ENCODE measurements at places on chromosomes 7 and 10. TPM values are rescaled to one million over a fixed set of nuclear protein-coding genes. Genes with fewer than 3 reads are reported as not detected.

GRCh38 chr7:101075646-101076045 is 9.6 kb upstream of the TRIM56 start:
- no peak for DNase-seq

- DNase-seq: no peak
Measured at GRCh38 chr7:121302214-121302745, 26.5 kb upstream of the WNT16 start.

DNA sequence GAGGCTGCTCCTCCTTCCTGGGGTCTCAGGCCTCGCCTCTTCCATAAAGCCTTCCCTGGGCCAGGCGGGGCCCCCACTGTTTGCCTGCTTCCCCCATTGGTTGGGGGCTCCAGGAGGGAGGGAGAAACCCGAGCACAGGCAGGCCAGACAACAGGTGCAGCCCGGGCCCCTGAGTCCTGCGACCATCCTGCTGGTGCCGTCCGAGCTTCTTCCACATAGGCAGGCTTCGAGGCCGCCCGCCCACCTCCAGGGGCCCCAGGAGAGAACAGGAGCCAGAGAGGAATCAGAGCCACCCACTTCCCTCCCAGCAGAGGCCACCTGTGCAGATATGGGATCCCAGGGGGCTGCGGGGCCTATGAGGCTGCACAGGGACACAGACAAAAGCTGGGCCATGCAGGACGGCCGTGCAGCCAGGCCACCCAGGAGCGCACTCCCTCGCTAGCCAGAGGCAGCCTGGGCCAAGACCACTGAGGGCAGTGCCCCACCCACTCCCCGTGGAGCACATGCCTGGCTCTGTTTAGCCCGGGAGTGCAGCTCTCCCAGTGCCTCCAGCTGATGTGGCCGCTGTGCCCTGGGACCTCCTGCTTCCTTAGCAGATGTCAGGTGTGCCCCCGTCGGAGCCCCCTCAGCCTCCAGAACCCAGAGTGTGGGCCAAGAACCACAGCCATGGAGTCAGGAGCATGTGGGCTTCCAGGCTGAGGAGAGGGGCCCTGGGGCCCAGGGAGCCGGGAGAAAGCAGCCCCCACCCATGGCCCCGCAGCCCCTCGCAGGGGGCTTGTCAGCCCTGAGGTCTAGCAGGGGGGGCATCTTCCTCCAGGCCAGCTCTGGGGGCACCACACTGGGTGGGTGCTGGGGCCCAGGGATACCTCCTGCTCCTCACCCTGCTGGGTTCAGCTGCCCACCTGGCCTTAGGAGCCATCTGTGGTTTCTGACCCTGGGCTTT is 59.9 kb upstream of the INPP5A start:
- DNase-seq: no peak

DNA sequence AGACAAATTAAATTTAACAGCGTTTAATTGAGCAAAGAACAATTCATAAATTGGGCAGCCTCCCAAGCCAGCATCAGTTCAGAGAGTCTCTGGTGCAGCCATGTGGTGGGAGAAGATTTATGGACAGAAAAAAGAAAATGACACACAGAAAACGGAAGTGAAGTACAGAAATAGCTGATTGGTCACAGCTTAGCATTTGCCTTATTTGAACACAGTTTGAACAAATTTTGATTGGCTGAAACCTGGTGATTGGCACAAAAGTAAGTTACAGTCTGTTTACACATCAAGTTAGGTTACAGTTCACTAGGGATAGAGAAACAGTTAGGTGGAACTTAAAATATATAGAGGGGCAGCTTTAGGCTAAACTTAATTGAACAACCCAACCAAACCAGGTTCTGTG is 720.1 kb downstream of the TYW1 start:
- DNase-seq: no peak

DNA sequence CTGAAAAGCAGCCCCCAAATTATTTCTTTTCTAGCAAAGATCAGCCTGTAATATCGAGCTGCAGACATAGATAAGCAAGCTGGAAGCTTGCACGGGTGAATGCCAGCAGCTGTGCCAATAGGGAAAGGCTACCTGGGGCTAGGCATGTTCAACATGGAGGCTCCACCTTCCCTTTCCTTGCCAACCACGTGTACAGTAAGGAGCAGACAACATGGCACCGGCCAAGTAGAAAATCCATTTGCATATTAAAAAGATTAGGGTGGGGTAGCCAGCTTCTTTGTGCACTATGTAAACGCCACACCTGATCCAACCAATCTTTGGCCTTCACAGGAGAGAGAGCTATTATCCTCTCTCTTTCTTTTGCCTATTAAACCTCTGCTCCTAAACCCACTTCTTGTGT is 56.7 kb upstream of the SEPHS1 start:
- DNase-seq: no peak

- no peak for DNase-seq
Measured at GRCh38 chr10:97250952-97251351, 41.5 kb downstream of the ARHGAP19 start.

DNA sequence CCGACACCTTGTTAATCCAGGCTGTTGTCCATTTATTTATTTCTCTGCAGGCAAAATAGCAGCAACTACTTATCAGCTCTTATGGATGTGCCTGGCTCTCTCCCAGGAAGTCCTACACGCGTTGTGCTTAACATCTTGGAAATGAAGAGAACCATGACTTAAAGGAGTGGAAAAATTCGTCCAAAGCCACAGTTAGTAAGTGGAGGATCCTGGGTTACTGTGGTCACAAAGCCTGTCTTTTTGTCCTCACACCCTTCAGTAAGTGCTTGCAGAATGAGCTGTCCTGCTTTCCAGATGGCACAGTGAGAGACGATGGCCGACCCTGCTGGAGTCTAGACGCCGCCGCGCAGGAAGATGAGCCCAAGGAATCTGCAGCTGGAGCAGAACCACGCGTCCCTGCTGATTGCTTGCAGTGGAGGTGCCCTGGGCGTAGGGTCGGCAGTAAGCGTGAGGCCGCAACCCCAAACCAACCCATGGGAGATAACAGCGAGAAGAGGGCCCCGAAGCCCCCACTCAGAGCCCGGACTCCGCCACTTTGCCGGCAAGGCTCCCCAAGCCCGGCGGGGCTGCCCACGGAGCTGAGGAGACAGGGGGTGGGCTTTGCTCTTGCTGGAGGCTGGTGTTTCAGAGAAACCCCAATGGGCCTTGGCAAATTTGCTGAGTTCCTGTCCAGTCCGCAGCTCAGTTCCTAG is 178.6 kb downstream of the CXCL12 start:
- no peak for DNase-seq

DNA sequence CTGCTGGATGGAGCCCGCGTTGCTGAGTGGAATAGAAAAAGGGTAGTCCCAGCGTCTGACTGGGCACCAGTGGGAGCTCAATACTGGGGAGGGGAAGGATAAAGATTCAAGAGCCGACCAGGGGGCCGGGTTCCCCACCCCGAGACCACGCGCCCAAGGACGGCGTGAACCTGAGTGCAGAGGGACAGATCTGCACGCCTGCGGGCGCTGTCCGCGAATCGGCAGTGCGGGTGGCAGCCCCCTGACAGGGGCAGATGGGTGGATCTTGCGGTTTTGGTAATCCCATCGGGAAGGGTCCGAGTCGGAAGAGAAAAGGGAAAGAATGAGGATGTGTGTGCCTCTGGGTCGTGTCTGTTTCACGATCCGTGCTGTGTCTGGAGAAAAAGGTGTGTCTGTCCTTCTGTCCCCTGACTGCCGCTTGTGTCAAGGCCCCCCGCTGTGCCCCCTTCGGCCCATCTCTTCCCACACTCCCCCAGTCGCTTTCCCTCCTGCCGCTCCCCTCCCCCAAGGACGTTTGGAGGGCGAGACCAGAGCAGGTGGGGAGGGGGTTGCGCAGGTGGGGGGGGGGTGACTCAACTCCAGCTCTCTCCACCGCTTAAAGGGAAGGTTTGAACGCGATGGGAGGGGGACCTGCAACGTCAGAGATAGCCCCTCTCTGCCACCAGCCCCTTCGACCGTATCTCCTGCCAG is 734 bp upstream of the VGF start:
- no peak for DNase-seq

DNA sequence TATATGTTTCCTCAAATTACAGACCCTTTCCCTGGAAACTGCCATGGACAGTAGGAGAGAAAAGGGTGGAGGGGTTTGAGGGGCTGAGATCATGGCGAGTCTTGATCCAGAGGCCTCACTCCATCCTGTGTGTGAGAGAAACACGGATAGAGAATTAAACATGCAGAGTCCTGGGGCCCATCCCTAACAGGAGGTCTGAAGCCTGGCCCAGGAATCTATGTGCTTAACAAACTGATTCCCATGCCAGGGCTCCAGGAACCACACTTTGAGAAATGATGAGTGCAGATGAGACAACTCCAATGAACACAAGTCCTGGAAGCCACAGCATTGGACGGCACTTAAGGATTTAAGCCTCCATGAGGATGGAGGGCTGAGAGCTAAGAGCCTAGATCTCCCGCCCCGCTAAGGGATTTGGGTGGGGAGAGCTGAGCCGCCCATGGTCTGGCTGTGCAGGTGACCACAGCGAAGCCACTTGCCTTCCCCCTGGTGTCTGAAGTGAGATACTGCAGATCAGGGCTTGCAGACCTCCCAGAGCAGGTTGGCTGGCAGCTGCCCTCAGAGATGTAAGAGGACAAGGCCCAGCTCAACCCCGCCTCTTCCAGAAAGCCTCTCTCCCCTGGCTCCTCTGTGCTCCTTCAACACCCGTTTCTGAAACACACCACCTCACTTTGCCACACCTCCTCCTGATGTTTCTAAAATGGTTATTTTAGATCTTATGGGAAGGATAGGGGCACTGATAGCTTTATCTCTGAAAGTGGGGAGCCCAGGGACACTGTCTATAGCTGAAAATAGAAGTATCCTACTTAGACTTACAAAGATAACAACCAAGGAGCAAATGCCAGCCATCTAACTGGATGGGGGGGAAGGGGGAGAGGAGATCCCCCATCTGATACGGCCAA is 24.8 kb upstream of the EIF5AL1 start:
- DNase-seq: peak; percentile 77

- no peak for DNase-seq
Measured at GRCh38 chr10:120607016-120607709, 150.1 kb downstream of the PLPP4 start.

- DNase-seq: no peak
Measured at GRCh38 chr10:21272643-21273399, 252.7 kb downstream of the SKIDA1 start.

- peak; percentile 89 for DNase-seq
Measured at GRCh38 chr10:110746254-110746826, 102.2 kb downstream of the RBM20 start.

DNA sequence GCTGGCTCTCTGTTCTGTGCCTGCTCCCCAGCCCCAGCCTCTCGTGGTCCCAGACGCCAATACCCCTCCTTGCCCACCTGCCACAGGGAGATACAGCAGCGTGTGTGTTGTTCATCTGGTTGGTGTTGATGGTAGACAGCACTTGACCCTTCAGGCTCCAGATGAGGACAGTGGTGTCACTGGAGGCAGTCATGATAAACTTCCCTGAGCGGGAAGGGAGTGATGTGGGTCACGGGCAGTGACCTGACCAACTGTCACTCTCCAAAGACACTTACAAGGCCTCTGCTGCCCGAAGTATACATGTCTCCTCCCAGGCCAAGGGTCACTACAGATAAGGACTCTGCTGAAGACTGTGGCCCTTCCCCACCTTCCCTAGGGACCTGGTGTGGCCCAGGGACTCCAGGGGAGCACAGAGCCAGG is 5.6 kb downstream of the TBL2 start:
- no peak for DNase-seq

GRCh38 chr7:93055543-93056107 is 62.2 kb downstream of the SAMD9 start:
- DNase-seq: peak; percentile 66

DNA sequence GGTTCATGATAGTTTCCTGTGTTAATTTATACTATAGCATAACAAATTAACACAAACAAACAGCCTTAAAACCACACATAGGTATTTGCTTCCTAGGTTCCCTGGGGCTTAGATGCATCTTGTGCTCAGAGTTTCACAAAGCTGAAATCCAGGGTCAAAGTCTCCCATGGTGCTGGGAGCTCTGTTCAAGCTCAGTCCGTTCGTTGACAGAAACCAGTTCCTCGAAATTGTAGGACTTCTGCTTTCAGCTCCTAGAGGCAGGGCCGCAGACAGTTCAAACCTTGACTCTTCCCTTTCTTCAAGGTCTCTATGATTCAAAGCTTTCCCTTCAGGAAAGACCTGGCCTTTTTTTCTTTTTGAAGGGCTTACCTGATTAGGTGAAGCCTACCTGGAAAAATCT is 90.5 kb downstream of the VSTM2A start:
- DNase-seq: no peak

DNA sequence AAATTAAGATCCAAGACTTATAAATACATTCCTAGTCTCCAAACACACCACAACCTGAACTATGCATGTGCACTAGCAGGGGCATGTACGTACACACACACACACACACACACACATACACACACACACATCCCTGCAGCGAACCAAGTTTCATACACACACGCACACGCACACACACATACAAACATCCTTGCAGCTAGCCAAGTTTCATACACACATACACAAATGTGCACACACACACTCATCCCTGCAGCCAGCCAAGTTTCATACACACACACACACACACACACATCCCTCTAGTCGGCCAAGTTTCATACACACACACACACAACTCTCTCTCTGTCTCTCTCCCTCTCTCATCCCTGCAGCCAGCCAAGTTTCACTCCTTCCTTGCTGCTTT is 82.7 kb upstream of the WIPF3 start:
- DNase-seq: peak; percentile 21

GRCh38 chr7:83366629-83367028 is 203.9 kb upstream of the PCLO start:
- no peak for DNase-seq

GRCh38 chr10:117312430-117312829 is 62.8 kb downstream of the PDZD8 start:
- no peak for DNase-seq

DNA sequence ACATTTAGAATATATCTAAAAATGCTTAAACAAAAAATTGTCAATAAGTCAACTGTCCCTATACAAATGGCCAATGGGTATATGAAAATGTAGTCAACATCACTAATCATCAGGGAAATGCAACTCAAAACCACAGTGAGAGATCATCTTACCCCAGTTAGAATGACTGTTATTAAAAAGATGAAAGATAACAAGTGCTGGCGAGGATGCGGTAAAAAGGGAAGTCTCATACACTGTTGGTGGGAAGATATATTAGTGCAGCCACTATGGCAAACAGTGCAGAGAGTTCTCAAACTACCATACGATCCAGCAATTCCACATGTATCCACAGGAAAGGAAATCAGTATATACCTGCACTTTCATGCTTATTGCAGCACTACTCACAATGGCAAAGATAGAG is 48.6 kb upstream of the APBB1IP start:
- DNase-seq: no peak

Gene SPDYE16
- not detected for total RNA-seq

Gene CPA2
- total RNA-seq: not detected

Gene LOXL4
- total RNA-seq: 0.68 TPM

Gene TACR2
- 0.09 TPM for total RNA-seq

Gene SPDYE8
- not detected for total RNA-seq

Gene CHCHD1
- 19.4 TPM for total RNA-seq

Gene ELOVL3
- total RNA-seq: not detected

Gene WDR11
- total RNA-seq: 89.5 TPM

Gene WDFY4
- 2.1 TPM for total RNA-seq

Gene LRRC4
- total RNA-seq: 1.0 TPM

Gene VIPR2
- not detected for total RNA-seq

Gene SEMA3C
- total RNA-seq: 4.2 TPM

Gene KCNMA1
- 0.05 TPM for total RNA-seq

Gene TNKS2
- 74.7 TPM for total RNA-seq

Gene PPRC1
- 14.5 TPM for total RNA-seq

Gene TMUB1
- total RNA-seq: 35.6 TPM

Gene GJD4
- not detected for total RNA-seq

Gene ZNF25
- 6.1 TPM for total RNA-seq

Measured in dermis blood vessel endothelial cell (primary cell).